Stimulated activated naive CD4-positive, alpha-beta T cell (primary cell): ENCODE measurements at places on chromosomes 2 and 18.

DNA sequence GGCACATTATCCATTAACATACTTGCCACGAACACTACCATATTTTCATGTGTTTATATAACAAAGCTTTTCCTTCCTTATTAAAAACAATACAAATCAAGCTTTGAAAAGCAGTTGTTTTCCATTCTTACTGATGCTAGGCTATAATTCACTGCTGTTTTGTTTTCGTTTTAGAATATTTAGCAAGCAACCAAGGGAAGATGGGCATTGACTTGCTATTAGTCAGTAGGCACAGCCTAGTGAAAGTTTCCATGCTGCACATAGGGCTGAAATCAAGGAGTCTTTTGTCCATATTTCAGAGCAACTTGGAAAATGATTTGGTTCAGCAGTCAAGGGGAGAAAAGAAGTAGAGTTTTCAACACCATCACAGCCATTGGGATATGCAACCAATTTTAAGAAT, 31.3 kb downstream of the BCL2 start:
- DNase-seq, result no peak

DNA sequence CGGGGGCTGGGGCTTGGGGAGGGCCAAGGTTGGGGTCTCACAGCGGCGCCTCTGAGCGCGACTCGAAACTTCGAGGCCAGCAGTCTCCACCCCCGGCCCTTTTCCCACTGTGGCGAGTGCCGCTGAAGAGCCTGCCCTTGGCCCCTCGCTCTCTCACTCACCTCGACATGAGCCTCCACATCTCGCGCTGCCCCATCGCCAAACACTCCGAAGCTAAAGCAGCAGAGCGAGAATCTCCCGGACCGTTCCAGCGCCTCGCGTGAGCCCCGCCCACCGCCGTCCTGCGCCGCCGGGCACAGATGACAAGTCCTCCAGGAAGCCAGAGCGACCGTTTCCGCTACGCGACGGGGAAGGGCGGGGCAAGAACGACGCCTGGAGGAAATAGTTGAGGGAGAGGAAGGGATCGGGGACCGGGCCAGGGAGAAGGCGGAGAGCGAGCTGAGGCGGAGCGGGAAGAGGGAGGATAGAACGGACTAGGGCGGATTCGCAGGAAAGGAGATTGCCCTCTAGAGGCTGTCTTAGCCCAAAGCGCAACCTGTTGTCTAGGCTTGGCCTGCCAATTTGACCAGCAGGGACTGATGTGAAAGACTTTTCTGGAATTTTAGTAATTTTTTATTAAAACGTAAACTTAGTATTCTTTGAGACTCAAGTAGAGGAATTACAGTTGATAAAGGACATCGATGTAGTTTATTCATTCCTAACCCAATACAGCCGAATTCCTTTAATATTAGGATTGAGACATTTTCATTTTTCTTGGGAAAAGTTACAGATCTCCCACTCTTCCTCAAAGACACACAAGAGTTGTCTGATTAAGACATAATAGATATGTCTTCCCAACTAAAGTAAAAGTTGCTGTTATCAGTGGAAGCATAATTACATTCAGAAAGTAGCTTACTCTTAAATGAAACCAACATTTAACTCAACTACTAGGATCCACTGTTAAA, at the start of gene HIBCH:
HIBCH (minus strand) TSS at position 272 of the 944 bp plus-strand sequence; CDS start at position 196, 76 bp downstream.
- peak; percentile 66 for DNase-seq

- no peak for DNase-seq
Measured at GRCh38 chr2:169027234-169027633, 3.9 kb downstream of the ABCB11 start.

- no peak for DNase-seq
Measured at GRCh38 chr18:51513517-51513916, 316.0 kb upstream of the MEX3C start.

GRCh38 chr2:27158468-27158867, 9.7 kb downstream of the TCF23 start:
- DNase-seq, result no peak

DNA sequence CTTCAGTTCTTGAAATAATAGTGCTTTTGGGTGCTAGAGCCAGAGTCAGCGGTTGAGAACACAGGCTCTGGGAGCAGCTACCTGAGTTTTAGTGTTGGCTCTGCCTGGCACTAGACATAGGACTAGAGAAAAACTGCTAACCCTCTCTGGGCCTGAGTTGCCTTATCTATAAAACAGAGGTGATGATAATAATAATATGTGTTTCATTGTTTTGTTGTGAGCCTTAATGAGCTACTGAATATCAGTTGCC, 391.7 kb downstream of the PTPRM start:
- no peak for DNase-seq

DNA sequence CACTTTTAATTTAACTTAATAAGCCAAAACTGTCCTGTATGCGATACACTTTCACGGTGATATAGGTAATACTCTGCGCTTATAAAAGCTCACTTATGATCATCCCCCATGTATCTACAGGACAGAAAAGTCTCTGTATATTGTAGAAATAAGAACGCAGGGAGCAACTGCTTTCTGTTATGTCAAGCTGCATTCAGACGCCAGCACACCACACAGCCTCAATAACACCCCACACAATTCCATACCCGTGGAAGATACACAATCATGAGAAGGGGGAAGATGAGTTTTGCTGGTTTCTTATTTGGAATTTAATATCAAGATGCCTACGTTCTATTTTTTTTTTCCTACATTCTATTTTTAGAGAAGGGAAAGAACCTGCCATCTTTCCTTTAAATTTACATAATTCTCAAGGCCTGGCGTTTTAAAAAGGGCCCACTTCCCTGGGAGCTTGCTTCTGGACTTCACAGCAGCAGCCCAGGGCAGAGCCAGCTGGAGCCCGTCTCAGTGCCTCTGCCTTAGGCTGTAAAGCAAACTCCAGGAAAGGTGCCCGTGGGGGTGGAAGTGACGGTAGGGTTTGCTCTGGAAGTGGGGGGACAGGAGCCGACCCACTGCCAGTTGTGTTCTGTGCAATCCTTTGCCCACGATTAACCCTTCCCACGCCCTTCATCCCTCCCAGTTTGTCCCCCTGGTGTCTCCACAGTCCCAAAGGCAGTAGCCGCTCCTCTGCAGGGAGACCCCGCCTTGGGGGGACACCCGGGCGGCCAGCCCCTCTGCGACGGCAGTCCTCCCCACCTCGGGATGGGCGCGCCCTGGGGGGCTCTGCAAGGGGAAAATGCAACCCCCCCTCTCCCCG, 5.3 kb downstream of the PTGR3 start:
- no peak for DNase-seq

- no peak for DNase-seq
Measured at GRCh38 chr2:230137902-230138539, 69.3 kb upstream of the SLC16A14 start.

- no peak for DNase-seq
Measured at GRCh38 chr2:28661589-28662001, 90.0 kb upstream of the PPP1CB start.

DNA sequence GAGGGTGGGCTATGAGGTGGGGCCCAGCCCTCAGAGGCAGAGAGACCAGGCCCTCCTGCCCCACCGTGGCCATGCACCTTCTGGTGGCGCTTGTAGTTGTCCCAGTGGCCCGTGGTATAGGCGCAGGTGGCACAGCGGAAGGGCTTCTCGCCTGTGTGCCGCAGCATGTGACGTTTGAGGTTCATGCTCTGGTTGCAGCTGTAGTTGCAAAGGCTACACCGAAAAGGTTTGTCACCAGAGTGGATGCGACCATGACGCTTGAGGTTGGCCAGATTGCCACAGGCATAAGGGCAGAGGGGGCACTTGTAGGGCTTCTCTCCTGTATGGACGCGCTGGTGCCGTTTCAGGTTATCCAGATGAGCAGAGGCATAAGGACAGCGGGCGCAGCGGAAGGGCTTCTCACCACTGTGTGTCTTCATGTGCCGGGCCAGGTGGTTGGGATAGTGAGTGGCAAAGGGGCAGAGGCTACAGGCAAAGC, 2.9 kb downstream of the ZNF513 start:
- no peak for DNase-seq

- no peak for DNase-seq
Measured at GRCh38 chr2:55051026-55051866, 995 bp upstream of the RTN4 start.

- no peak for DNase-seq
Measured at GRCh38 chr2:44916291-44916690, 25.2 kb upstream of the SIX3 start.

DNA sequence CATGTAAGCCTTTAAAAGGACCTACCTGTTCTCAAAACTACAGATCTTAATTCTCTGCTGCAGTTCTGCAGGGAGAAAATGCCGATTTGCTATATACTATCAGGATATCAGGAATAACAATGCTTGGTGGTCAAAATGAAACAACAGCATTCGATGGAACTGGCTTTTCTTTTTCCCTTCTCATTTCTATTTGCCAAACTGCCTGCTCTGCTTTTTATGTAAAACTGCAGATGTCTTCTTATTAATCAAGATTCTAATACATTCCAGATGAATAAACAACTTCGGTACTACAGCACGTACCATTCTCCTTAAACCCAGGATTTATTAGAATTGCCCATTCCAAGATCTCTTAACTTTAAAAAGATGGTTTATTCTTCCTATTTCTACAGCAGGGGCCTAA, 100.9 kb downstream of the ZNF521 start:
- DNase-seq, result no peak

DNA sequence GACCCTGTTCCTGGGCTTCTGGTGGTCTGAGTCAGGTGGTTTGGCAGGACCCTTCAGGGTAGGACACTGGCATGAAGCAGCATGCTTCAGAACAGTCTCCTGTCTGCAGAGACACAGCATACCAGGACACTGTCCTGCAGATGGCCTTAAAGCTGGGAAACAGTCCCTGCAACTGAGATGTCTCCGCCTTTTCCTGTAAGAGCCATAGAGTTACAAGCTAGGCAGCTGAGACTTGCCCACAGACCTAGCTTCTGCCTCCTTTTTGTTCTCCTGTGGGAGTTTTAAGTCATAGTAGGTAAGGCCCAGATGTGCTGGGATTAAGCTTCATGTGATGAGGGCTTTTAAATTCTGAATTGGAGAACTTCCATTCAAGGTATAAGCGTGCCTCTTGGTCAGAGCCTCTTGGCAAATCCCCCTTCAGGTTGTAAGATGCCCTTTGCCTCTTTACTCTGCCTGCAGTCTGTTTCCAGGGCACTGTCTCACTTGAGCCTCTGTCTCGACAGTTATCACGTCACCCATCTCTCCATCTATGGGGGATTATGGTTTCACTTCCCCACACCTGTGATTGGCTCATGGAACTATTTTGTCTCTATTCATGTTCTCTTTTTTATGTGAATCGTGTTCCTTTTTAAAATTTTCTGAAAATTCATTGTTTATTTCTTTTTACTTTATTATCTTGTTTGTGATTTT, 51.8 kb downstream of the COA5 start:
- DNase-seq, result no peak

- DNase-seq, result no peak
Measured at GRCh38 chr2:85734015-85734414, 19.8 kb upstream of the ATOH8 start.

GRCh38 chr2:88967844-88968243, 276.4 kb downstream of the RPIA start:
- no peak for DNase-seq

GRCh38 chr2:136375017-136375901, 257.3 kb upstream of the CXCR4 start:
- no peak for DNase-seq

DNA sequence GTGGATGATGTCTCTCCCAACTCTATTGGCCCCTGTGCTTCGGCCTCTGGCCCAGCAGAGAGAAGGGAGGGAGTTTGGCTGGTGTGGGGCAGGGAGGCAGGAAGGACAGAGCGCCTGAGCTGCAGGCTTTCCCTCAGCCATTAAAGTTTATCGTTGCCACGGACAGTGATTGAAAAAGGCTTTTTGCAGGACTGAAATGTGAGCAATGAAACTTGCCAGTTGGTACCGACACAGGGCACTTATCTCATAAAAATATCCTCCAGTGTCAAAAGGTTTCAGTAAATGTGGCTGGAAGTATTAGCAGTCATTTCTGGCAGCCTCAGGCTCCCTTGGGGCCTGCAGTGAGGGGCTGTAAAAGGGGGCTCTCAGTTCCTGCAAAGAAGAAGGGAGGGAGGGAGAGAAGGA, 169.2 kb downstream of the GLI2 start:
- no peak for DNase-seq

- no peak for DNase-seq
Measured at GRCh38 chr2:88687384-88687783, 4.1 kb upstream of the RPIA start.

GRCh38 chr2:152492131-152492530, 157.2 kb downstream of the FMNL2 start:
- DNase-seq, result no peak

DNA sequence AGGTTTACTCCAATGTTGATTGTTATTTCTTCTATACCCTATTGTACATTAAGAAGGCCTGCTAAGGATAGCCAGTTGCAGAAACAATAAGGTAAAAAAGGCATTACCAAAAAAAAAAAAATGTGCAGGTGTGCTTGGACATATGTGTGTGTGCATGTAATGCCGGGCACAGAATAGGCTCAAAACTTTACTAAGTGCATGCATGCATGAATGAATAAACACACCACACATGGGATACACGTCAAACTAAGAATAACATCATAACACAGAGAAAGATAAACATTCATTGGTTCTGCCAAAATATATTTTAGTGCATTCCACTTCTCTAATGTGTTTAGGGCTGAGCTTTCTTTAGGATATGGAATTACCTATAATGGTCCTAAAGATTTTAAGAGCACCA, 298.2 kb downstream of the TCF4 start:
- DNase-seq, result no peak

- DNase-seq, result no peak
Measured at GRCh38 chr18:9079818-9080528, 22.5 kb upstream of the NDUFV2 start.

- no peak for DNase-seq
Measured at GRCh38 chr2:12168791-12169388, 422.5 kb downstream of the LPIN1 start.

GRCh38 chr18:12886498-12887126, 2.6 kb upstream of the PTPN2 start:
- no peak for DNase-seq

DNA sequence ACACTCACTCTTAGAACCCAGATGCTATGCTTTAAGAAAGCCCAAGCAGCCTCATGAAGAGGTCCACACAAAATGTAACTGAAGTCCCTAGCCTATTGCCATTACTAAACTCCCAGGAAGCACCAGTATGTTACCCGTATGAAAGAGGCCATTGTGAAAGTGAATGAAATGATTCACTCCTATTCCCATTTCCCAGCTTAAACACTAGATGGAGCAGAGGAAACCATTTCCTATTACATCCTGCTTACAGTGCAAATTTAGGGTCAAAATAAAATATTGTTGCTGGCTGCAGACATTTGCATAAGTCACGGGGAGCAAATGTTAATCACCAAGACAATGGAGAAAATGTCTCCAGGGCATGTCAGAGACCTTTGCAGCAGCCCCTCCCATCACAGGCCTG, 989.7 kb upstream of the CRIM1 start:
- DNase-seq, result no peak

DNA sequence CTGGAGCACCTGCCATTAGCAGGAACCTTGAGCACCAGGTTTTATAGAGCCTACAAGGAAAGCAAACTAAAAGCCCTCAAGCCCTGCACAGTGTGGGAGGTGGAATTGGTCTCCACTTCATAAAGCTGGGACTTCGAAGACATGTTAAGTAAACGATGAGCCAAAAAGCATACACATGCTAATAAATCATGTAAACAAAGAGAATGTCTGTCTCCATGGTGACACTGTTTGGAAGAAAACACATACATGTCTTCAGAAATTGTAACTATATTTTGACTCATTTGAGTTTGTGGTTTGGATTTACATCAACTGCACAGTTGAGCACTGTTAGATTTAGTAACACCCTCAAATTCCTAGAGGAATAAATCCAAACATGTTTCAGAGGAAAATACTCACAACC, 978.5 kb upstream of the LRRTM1 start:
- DNase-seq, result no peak

- DNase-seq, result no peak
Measured at GRCh38 chr2:20419007-20419576, 27.8 kb upstream of the RHOB start.
